ENCODE measurements at places on chromosomes 7 and 10.

DNA sequence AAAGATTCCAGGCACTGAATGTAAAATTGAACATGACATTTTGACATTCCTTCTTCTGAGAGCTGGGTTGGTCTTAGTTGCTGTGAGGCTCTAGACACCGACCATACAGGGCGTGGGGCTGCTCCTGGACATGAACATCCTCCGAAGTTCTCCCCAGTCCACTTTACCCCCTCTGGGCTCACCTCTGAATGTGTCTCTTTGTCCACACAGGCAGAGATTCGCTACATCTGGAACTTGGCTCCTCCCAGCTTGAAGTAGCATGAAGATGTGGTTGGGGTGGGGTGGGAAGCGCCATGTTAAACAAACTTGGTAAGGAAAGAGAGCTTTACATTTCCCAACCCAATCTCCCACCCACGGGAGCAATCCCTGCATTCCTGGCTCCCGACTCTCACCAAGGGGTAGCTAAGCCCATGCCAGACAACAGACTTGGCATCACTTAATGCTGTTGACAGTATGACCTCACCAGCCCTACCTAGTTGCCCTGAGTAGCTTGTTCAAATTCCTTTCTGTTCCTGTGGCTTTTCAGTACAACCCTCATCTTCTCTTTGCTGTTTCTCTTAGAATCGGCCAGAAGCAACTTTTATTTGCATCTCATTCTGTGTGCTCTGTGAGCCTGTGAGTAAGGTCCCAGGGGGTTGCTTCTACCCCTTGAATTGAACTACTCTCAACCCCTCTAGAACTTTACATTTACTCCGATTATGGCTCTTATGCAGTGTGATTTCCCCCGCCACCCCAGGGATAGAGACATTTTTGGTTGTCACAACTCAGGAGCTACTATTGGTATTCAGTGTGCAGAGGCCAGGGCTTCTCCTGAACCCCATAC is 211.4 kb downstream of the SEC23IP start:
- no peak for DNase-seq

- DNase-seq = no peak
These were observed 97.4 kb downstream of the FGFR2 start for GRCh38 chr10:121500701-121501332.

- DNase-seq = no peak
These were observed 66.9 kb downstream of the GLRX3 start for GRCh38 chr10:130202984-130203621.

GRCh38 chr10:17758200-17758599 is 6.2 kb downstream of the TMEM236 start:
- DNase-seq = no peak

DNA sequence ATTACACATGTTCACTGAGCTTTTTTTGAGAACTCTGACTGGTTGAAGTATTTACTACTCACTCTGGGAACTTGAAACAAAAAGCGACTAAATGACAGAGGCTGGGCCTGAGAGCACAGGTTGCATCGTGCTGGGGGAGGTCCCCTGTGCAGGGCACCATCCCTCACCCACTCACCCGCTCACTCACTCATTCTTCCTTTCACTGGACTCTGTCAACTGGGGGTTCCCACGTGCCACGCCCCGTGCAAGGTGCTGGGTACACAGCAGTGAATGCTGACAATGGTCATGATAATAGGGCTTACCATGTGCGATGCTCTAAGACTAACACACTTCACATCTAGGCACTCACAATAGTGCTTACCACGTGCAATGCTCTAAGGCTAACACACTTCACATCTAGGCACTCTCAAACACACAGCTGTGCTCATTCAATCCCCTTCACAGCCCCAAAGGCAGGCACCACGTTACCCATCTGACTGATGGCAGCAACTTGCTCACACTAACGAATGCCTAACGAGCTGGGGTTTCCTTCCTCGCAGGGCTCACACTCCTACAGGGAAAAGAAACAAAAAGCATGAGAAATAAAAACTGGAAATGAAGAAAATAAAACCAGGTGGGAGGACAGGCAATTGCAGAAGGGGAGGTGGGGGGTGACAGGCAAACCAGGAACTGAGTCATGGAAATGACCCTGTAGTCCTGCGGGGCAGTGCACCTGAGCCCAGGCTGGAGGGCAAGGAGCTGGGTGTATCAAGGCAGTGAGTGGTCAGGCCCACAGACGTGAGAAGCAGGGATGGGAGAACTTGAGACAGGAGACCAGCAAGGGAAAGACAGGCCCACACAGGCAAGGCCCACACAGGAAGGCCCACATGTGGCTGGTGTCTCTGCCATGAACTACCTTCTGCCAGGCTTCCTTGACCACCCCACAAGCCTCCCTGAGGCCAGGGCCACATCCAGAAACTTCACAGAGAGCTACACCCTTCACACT is 147.0 kb upstream of the FAM20C start:
- DNase-seq = no peak

DNA sequence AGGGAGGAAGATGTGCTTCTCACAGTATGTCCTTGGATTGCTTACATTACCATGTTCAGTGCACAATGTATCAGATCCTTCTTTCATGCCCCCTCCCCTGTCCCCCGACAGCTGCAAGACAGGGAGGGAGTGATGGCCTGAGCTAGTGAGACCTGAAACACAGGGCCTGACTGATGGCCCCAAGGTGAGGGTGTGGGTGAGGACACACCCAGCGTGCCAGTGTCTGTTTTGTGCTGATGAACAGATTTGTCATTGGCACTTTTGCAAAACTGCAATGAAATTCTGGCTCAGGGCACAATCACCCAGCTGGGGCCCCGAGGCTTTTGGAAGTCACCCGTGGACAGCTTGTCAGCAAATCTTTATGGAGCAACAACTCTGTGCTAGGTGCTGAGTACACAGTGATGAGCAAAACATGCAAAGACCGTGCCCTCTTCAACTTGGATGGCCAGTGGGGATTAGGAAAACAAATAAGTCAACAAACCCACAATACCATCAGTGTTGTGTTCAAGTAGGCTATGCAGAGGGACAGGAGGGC is 59.4 kb upstream of the EMX2 start:
- DNase-seq = no peak

DNA sequence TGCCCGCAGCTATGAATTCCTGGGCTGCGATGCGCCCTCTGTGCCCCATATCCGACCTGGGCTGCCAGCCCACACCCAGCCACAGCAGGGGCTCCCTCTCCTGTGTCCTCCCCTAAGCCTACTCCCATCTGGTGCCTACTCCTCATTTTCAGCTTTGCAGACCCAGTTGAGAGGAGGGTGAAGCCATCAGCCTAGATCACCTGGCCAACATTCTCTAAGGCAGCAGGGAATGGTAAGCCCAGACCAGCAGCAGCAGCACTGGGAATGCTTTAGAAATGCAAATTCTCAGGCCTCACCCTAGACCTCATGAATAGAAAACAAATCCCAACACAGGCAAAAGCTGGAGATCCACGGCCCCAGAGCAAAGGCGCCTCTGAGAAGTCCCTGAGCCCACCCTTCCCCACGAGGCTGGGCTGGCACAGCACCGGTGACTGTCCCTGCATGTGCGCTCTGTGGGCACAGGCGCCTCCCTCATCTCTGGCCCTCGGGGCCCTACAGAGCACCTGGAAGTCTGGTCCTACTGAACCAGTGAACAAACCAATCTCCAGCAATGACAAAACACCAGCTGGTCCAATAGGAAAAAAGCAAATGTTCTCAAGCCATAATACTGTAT is 161.4 kb downstream of the GFRA1 start:
- DNase-seq = no peak

GRCh38 chr7:106561666-106562411 is 99.1 kb downstream of the CCDC71L start:
- DNase-seq = peak; percentile 59

Measured in GM12865 (cell line).